ENCODE measurements at places on chromosomes 13 and 19.

- no peak for DNase-seq
Measured at GRCh38 chr13:48496271-48497161, 36.4 kb downstream of the RCBTB2 start.

DNA sequence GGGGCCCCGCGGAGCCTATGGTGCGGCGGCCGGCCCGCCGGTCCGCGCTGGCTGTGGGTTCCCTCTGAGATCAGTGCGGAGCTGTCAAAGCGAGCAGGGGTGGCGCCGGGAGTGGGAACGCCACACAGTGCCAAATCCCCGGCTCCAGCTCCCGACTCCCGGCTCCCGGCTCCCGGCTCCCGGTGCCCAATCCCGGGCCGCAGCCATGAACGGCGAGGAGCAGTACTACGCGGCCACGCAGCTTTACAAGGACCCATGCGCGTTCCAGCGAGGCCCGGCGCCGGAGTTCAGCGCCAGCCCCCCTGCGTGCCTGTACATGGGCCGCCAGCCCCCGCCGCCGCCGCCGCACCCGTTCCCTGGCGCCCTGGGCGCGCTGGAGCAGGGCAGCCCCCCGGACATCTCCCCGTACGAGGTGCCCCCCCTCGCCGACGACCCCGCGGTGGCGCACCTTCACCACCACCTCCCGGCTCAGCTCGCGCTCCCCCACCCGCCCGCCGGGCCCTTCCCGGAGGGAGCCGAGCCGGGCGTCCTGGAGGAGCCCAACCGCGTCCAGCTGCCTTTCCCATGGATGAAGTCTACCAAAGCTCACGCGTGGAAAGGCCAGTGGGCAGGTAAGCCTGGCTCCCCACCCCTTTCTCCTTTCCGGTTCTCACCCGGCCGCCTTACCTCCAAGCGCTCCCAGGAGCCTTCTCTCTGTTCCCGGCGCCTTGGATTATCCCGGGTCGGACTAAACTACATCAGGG, at the start of gene PDX1:
Gene PDX1, plus strand, starts transcription at position 67 of the 743 bp plus-strand sequence. Its CDS starts 139 bp downstream, at position 206.
- no peak for DNase-seq

- DNase-seq, result no peak
Measured at GRCh38 chr19:5624018-5624663, 1.3 kb downstream of the SAFB start.

DNA sequence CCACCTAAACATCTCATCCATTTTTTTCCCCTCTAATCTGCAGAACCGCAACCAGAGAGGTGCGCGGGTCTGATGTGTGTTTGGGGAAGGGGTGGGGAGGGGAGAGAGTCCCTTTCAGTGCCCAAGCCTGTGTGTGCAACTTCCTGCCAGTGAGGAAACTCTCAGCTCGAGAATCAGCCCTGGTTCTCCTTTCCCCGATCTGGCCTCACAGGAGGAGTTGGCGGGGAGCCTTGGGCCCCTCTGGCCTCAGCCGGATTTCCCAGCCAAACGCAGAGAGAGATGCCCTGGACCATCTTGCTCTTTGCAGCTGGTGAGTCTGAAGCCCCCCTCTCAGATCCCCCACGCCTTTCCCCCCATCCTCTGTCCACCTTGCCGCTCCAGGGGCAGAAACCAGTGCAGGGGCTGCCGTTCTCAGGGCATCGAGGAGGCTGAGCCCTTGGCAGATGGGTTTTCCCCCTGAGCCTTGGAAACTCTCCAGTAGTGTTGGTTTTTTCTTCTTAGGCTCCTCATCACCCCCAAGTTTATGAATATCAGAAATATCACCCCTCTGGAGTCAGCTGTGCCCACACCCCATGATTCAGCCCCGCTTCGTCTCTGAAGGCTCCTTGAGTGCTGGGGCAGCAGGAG, at the start of gene C19orf38:
Gene C19orf38, plus strand, starts transcription at position 186 of the 627 bp plus-strand sequence. Its CDS starts 94 bp downstream, at position 280.
- DNase-seq, result no peak

GRCh38 chr19:29372461-29372860, 153.3 kb upstream of the VSTM2B start:
- DNase-seq, result no peak

GRCh38 chr13:110254151-110254679, 52.7 kb downstream of the COL4A1 start:
- no peak for DNase-seq

DNA sequence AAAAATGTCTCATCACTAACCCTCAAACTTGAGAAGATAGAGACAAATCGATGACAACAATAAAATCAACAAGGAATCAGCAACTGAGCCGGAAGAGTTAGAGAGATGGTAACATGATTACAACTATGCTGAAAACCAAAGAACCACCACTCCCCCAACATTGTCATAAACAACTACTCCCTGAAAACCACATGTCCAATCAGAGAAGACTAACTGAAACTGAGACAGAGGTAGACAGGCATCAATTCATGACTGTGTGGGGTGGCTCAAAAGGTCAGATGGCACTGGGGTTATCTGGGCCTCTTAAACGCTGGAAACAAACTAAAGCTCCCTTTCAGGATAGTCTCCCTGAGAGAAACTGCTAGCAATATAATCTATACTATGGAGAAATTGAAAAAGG, 488.8 kb downstream of the KCTD12 start:
- no peak for DNase-seq

- DNase-seq, result no peak
Measured at GRCh38 chr13:79946556-79946955, 394.4 kb downstream of the SPRY2 start.

DNA sequence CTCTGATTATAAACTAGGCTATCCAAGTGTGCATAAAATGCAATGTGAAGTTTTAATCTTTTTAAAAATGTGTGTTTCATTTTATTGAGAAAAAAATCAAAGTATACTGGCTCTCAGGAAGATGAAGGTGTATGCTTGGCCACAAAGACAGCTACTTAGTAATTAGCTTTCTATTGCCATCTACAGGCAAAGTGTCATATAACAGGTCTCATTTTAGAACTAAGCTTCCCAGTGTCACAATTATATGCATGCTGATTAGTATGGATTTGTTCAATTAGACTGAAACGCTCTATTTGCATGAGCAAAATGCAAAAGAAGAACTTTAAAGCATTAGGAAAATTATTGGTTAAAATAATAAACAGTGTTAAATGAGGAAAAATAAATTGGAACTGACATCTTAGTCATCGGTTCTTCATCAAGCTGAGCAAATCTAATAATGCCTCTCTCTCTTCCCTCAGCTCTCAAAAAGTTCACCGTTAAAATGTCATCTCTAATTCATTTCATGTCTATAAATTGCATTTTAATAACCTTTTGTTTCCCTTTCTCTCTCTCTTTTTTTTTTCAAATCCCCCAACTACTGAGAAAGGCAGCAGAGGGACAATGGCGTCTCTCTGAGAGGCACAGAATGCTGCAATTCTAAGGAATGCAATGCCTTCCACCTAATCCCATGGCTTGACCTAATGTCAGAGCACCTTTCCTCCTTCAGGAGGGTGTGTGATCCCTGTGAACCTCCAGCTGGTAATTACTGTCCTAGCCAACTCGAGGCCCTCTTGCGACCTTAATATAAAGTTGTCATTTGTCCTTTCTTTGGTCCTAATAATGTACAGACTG, 313.1 kb upstream of the MAB21L1 start:
- DNase-seq, result no peak

DNA sequence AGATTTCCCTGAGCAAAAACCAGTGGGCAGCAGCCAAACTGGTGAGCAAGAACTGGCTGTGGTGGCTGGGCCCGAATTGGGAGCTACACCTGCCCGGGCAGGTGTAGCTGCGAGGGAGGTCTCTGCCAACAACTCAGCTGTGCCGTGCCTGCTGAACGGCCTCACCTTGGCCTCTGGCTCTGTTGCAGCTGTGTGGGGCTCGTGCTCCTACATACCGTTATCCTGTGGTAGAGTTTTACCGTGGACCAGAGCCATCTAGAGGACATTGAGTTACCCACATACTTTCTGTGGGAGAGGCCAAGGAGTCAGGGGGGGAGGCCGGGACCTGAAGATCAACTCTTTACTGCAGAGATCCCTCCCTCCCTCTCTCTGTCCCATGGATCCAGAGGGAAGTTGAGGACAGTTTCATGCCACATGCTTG, 113.2 kb downstream of the TM9SF2 start:
- no peak for DNase-seq

- DNase-seq, result no peak
Measured at GRCh38 chr13:39956036-39956435, 300.6 kb downstream of the COG6 start.

DNA sequence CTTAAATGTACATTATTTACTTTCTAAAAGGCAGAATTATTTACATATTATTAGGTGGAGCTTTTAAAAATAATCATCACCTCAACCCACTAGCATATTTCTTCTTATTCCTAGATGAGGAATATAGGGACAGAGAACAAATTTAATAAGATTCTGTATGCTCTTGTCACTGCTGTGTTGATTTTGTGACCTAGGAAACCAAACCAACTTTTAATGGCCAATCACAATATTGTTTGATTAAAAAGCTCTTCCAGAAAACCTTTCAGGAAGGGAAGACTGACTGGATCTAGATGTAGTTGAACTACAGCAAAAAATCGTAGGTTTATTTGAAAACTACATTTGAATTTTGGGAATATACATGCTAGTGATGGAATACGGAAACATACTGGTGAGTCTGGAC, 91.8 kb upstream of the RAP2A start:
- no peak for DNase-seq

DNA sequence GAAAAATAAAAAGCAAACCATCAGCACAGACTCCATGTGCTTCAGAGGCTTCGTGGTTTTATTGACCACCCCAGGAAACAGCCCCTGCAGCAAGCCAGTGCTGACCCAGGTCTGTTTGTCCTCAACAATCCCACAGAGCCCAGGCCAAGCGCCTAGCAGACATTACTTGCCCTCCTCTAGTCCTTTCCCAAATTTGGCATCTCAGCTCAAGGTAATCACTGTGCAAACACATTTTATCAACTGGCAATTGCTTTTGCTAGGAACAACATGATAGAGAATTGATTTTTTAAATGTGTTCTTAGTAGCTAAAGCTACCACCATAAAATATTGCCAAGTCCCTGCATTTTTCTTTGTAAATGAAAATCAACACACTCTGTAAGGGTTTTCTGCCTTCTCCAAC, 121.8 kb downstream of the STOML3 start:
- no peak for DNase-seq

GRCh38 chr19:524062-524674, 7.4 kb upstream of the CDC34 start:
- no peak for DNase-seq

DNA sequence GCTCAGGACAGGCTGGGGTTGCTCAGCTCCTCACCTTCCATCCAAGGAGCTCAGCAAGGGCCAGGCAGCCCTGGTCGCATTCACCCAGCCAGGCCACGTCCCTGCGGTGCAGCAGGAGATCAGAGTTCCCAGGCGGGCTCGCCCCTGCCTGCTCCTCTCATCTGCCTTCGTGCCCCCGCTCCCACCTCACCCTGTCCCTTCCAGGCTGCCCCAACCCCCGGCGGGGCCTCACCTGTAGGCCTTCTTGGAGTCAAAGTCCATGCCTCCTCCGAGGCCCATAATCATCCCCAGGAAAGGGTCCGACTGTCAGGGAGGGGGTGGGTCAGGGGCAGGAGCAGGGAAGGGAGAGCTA, 1.3 kb upstream of the RINL start:
- no peak for DNase-seq

DNA sequence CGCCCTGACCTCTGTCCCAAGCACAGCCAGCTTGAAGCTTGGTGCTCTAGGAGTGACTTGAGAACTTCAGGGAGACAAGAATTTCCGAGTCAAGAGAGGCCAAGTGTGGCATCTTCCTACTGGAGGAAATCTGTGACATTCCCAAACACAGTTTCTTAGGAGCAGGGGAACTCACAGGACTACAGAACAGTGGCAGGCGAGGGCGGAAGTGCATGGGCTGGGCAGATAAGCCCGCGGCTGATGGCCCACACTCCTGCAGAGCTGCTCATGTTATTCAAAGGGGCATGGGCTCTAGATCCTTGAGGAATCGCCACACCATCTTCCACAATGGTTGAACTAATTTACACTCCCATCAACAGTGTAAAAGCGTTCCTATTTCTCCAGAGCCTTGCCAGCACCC, 168.8 kb downstream of the KATNAL1 start:
- DNase-seq, result no peak

- no peak for DNase-seq
Measured at GRCh38 chr19:31725051-31725450, 375.8 kb upstream of the TSHZ3 start.
